Fibroblast of villous mesenchyme (primary cell): ENCODE measurements at places on chromosomes 1 and 21. TPM values are rescaled to one million over a fixed set of nuclear protein-coding genes. Genes with fewer than 3 reads are reported as not detected.
A peak's percentile ranks its signal among the peaks of the same experiment; 100 is the strongest.

RIMS3 gene
- total RNA-seq, result 0.32 and 0.86 TPM in 2 replicates

DNA sequence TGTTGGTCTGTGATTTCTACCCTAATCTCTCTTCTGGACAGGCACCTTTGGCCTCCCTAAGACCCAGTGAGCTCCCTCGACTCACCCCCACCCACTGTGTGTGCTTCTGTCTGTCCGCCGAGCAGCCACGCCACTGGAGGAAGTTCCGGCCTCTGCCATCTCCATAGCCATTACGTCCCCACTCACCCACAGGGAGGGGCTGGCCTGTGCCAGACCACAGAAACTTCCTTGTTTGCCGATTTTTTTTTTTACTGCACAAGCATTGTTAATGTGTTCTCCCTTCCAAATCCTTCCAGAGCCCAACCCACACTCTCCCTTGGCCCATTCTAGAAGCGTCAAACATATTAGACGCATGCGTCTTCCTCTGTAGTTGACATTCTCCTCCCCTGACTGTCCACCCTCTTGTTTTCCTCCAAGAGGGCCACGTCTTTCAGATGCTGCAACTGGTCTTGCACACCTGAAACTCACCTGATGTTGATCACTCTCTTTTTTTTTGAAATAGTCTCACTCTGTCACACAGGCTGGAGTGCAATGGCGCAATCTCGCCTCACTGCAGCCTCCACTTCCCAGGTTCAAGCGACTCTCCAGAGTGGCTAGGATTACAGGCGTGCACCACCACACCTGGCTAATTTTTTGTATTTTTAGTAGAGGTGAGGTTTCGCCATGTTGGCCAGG, 72.3 kb downstream of the EVA1C start:
- DNase-seq, result no peak

GRCh38 chr1:155553349-155553748, 9.3 kb downstream of the ASH1L start:
- DNase-seq, result no peak

- no peak for DNase-seq
Measured at GRCh38 chr21:32321480-32321879, 22.8 kb downstream of the MRAP start.

PRDM16 gene
- total RNA-seq, result under 0.01 and 1.7 TPM in 2 replicates

GRCh38 chr21:44054710-44055109, 42.6 kb downstream of the TRAPPC10 start:
- DNase-seq, result peak; percentile 88

EDARADD gene
- 0.32 and 0.43 TPM in 2 replicates for total RNA-seq

OR11L1 gene
- not detected in 2 replicates for total RNA-seq

- no peak for DNase-seq
Measured at GRCh38 chr1:195332102-195332501, 1276.1 kb downstream of the KCNT2 start.

DNA sequence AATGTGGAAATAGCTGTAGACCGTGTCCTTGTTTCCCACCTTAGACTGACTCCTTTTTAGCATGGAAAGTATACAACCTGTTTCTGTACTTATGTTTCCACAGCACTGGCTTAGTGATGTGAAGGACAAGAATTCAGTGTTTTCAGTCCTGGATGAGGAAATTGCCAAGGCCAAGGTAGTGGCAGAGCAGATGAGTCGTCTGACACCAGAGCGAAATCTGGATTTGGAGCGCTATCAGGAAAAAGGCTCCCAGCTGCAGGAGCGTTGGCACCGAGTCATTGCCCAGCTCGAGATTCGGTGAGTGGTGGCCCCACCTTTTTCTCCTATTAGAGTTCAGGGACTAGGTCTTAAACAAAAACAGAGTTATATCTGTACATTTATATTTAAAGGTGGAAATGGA, 112.6 kb downstream of the MACF1 start:
- DNase-seq, result no peak

LRRC71 gene
- not detected in 2 replicates for total RNA-seq
